PC-3 (cell line): ENCODE measurements at places on chromosomes 7 and 10. TPM values are rescaled to one million over a fixed set of nuclear protein-coding genes. Genes with fewer than 3 reads are reported as not detected.

DNA sequence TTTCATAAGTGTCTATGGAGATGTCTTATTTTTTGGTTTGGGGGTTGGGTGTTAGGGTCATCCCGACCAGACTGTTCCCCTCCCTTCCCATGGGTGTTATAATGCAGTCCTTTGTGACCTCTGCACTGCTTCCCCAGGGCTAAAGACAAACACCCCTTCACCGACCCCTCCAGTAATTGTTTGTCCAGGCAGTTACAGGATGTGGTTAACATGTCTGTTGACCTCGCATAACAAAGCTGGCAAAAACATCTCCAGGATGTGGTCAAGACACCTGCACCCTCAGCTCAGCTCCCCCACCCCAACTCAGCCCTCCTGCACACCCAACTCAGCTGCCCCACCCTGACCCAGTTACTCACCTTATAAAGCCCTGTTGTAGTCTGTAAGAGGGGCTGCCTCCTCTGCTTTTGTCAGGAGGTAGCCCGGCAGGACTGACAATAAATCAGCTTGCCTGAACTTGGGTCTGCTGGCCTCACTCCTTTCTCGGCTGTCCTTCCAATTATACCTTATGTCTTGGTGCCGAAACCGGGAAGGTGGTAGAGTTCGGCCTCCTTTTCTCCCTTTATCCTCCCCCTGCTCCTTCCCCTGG, 102.2 kb downstream of the ZNF92 start:
- DNase-seq = peak; percentile 70

- peak; percentile 65 for DNase-seq
Measured at GRCh38 chr7:116560021-116560970, 35.5 kb downstream of the CAV1 start.

DNA sequence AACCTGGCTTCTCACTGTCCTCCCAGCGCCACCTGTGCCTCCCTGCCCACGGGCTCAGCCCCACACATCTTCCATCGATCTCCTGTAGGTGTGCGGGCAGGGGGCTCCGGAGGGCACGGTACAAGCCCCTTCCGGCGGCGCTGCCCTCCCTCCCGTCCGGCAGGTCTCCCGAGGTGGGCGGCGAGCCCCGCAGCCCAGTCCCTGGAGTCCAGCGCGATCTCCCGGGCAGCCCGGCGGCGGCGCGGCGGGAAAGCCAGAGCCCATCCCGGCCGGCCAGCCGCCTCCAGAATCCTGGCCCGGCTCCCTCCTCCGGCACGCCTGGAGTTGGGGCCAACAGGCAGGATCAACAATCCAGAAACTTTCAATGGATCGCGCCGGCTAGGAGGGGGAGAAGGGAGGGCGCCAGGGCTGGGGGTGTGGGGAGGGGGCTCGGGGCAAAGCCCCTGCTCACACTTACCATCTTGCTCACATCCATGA, 100.1 kb downstream of the HIP1 start:
- DNase-seq = peak; percentile 35

Gene ABCB4
- total RNA-seq = not detected in 2 replicates

Gene TMEM196
- not detected in 2 replicates for total RNA-seq

Gene KCNIP2
- 0.46 and 1.5 TPM in 2 replicates for total RNA-seq

DNA sequence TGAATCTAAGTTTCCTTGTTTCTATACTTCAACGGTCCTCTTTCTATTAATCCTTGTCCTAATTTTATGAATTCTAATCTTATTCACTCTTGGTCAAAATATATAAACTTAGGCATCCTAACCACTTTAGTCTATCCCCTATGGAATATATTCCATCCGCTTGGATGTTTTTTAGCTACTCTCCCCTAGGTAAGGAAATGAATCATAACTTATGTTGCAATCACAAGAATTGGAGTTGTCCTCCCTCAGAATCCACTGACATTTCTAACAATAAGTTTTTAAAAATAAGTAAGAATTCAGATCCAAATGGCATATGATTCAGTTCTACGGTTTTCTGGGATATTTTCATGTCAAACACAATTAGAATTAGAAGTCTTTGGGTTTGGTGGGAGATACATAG, 1081.6 kb downstream of the SORCS1 start:
- DNase-seq = peak; percentile 28

DNA sequence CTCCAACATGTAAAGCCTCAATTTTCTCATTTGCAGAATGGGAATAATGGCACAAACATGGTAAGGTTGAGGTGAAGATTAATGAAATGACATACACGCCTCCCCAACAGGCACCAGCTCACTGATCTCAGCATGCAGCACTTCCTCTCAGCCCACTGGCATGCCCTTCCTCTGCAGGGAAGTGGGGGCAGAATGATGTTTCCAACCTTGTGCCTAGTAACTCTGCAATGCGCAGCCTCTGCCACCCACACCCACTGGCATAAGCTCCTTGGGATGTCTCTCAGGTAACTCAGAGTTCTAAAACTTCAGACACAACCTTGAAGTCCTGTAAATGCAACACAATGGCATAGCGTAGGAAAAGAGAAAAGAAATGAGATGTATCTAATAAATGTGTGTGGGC, 540.7 kb downstream of the HTR7 start:
- no peak for DNase-seq

Gene CAV2
- 76.6 and 84.4 TPM in 2 replicates for total RNA-seq

DNA sequence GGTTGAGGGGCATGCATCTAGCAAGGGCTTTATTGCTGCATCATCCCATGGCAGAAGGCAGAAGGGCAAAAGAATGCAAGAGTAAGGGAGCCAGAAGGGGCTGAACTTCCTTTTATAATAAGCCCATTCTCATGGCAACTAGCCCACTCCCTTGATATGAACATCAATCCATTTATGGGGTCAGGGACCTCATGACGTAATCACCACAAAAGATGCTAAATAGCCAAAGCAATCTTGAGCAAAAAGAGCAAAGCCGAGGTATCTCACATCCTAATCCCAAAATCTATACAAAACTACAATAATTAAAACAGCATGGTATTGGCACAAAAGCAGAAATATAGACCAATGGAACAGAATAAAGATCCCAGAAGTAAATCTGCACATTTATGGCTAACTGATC, 499.9 kb downstream of the ATRNL1 start:
- DNase-seq = no peak
